ENCODE measurements at places on chromosomes 2 and 18.

- no peak for DNase-seq
These were observed 726 bp downstream of the C2orf69 start for GRCh38 chr2:199911877-199912161.

GRCh38 chr2:171490577-171490976 lies 31.7 kb upstream of the CYBRD1 start:
- no peak for DNase-seq

- DNase-seq = no peak
These were observed 70.0 kb downstream of the ATP9B start for GRCh38 chr18:79139206-79139605.

DNA sequence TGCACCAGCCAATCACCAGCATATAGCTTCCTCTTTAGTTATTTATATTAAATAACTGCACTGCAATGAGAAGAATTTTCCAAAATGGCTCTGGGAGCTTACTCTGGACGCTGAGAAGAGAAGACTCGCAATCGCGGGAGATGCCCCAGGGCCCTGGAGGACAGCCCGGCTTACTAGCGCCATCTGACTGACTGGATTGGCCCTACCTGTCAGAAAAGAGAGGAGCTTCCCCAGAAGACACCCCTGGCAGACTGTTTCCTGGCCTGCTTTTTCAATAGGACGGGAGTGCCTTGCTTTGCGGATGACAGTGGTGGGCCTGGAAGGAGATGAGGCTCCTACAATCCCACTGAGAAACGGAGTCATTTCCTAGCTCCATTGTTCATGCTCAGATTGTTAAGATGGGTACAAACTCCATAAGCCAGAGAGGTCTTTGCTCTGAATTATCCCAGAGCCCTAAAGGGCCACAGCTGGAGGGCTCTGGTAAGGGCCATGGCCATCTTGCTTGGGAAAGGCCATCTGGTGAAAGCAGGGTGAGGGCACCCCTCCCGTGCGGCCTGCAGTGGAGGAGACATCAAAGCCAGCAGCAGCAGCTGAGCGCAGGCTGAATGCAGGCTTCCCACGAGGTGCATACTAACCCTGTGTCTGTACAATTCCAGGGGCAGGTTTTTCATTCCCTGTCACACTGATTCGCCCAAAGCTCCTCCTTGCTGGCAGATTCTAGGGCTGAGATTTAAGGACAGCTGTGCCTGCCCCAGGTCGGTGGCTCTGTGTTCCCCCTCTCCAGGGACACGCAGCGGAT lies 92.1 kb downstream of the GALR1 start:
- no peak for DNase-seq

DNA sequence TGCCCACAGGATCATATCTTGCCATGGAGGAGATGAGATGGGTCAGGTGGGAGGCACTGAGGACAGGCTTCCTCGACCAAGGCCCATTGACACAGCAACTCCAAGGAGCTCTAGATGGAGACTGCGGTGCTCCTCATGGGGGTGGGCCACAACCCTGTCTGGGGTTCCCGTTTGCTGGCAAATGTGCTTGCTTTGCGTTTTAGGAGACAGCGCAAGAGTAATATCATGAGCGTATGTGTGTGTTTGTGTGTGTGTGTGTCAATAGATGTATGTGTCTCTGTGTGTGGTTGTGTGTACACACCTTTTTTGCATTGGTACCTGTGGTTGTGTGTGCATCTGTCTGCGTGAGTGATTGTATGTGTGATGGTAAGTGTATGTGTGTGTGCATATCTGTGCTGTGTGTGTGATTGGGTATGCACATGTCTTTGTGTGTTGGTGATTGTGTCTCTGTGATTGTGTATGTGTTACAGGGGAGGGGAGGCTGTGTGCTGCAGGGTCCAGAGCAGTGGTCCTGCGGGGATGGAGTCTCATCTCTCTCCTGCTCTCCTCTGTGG lies 4.4 kb downstream of the FBLN7 start:
- no peak for DNase-seq

- no peak for DNase-seq
These were observed 2.7 kb downstream of the FAM228B start for GRCh38 chr2:24125956-24126355.

DNA sequence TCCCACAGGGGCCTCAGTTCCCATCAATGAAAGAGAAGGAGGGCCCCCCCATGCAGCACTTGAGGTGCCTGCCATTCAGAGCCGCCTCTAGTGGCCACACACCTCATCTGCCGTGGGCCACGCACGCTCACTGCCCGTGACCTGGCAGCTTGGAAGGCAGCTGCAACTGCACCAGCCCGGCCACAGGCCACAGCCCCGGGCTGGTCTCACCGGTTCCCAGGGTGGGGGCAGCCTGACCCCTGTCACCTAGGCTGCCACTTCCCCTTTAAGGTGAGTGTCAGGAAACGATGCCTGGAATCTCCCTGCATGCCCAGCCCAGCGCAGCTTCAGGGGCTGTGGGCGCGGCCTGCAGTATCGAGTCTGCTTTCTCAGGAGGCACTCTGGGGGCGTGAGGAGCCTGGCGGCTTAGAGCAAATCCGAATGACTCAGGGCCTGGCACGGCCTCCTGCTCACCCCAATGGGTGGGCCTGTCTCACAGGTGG lies 2.6 kb downstream of the MAB21L4 start:
- DNase-seq = no peak

GRCh38 chr2:240467659-240468302 lies 32.3 kb downstream of the GPC1 start:
- DNase-seq = no peak

GRCh38 chr2:74691929-74692328 lies 37.9 kb downstream of the SEMA4F start:
- no peak for DNase-seq

DNA sequence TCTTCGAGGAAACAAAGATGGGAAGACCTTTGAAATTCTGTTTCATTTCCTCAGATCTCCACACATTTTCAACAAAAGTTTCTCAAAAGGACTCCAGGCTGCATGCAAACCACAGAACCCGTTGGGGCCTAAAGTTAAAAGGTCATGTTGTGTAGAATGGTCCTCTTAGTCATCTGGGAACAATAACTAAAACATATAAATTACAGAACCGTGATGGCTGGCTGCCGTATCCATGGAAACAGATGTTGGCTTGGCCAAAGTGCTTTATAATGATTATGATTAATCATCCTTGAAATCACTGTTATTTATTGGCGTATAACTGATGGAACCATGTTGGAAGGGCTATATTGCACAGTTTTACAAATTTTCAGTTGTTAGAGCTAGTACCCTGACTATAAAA lies 182.8 kb upstream of the CRIM1 start:
- no peak for DNase-seq

- DNase-seq = no peak
These were observed 129.5 kb upstream of the PELI1 start for GRCh38 chr2:64273524-64274398.

DNA sequence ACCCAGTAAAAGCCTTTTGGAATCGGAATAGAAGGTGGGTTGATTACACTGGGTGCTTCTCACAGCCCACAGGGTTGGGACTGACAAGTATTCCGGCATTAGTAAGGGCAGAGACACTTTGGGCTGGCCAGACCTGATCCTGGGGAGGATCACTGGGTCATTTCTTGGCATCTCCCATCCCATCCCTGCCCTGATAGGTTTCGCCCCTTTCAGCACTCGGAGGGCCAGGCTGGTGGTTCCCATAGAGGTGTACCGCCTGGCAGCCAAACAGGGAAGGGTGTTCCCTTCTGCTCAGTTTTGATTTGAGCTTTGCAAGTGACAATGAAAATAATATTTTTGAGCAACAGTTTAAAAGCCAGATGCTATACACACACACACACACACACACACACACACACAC lies 37.3 kb downstream of the CYP1B1 start:
- no peak for DNase-seq

DNA sequence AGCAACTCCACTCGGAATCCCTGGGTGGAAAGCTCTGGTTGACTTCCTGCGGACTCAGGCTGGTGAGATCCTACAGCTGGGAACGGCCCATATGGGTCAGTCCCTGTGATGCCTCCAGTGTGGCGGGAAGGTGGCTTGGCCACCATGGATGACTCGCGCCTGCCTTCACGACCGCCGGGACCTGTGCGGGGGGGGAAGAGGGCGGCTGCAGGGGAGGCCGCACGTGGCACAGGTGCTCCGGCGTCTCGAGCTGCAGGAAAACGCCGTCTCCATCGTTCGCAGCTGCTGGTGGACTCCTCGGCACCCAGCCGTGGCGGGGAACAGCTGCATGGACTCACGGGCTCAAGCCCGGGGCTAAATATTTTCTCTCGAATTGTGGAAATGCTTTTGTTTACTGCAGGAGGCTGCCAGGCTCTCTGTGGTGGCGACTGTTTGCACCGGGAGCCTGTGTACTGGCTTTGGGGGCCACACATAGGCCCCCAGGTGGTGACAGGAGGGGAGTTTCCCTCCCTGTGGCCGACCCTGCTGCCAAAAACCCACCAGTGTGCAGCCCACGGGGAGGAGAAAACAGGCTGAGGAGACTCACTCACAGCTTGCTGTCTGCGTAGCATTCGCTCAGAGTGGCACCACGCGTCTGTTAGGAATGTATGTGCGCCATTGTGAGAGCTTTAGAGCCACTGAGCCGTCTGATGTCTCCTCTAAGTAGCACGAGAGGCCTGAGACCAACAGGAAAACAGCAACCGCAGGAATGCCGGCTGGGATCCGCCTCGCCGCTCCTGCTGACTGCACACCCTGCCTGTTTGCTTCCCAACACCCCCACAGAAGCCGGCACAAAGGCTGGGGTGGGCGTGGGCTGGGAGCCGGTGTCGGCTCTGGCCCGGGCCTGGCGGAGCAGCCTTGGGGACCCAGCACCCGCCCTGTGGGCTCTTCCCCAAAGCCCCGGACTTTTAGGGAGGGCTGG lies 89.2 kb downstream of the NFATC1 start:
- DNase-seq = no peak

DNA sequence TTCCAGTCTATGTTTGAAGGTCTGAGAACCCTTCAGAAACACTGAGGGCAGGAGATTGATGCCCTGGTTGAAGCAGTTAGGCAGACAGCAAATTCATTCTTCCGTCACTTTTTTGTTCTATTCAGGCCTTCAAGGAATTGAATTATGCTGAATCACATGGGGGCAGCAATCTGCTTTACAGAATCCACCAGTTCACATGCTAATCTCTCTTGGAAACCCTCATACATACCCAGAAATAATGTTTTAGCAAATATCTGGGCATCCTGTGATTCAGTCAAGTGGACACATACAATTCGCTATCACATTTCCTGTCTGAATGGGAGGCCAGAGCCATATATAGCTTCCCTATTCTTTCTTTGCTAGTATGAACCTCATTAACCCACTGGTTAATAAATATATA lies 301.4 kb upstream of the CNTNAP5 start:
- no peak for DNase-seq

DNA sequence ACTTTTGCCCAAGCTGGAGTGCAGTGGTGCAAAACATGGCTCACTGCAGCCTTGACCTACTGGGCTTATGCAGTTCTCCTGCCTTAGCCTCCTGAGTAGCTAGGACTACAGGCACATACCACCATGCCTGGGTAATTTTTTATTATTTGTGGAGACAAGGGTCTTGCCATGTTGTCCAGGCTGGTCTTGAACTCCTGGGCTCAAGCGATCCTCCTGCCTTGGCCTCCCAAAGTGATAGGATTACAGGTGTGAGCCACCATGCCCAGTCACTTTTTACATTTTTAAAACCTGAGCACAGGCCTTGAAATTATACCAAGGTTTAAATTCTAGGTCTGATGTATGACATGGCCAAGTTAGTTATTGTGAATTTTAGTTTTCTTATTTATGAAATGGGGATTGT lies 18.2 kb downstream of the SMAD4 start:
- no peak for DNase-seq

GRCh38 chr2:44398243-44398897 lies 36.6 kb downstream of the CAMKMT start:
- DNase-seq = no peak

GRCh38 chr18:10913919-10914318 lies 235.4 kb downstream of the PIEZO2 start:
- no peak for DNase-seq

DNA sequence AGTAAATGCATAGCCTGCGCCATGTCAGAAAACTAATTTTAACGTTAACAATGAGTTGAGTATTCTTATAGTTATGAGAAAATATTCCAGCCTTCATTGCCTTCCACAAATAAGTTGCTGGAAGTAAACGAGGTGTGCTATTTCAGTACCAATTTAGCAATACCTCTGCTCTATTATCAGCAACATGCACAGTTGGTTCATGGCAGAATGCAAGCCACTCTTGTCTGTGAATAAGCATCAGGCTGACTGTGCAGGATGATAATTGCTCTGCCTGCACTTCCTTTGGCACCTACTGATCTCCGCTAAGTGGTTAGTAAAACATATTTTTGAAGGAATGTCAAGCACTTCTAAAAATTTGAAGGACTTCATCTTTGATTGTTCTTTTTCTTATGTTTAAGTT lies 261.9 kb upstream of the SIX3 start:
- DNase-seq = no peak

DNA sequence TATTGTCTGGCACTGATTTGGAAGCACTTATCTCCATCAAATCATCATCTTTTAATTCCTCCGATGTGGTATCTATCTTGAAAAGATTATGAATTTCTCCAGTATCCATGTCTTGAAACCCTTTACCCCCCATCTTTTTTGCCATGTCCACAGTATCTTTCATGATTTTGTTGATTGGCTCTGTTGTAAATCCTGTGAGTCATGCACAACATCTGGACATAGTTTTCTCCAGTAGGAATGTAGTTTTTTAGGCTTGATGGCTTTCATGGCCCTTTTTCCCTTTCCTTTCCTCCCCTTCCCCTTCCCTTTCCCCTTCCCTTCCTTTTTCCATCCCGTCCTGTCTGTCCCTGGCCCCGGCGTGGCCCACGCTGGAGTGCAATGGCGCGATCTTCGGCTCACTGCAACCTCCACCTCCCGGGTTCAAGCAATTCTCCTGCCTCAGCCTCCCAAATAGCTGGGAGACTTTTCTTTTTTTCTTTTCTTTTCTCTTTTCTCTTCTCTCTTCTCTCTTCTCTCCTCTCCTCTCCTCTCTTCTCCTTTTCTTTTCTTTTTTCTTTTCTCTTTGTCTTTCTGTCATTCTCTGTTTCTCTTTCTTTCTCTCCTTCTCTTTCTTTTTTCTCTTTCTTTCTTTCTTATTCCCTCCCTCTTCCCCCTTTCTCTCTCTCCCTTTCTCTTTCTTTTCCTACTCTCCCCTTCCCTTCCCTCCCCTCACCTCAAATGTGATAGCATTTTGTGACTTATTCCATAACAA lies 18.4 kb upstream of the ZNF638 start:
- DNase-seq = no peak

DNA sequence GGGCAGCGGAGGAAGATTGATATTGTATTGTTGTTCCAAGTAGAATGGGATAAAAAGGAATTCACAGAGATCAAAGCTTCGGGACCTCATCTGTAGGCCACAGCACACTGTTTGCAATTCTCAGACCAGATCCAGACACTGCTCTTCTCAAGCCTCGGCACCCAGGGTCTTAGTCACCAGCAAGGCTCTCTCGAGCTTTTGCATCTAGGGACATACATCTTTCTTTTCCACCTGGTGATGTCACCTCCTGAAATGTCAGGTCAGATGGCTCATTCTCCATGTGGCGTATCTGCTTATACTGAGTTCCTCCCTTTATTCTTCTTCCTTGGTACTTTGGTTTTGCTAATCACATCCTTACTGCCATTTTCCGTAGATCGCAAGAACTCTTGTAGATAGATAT lies 42.9 kb upstream of the SNTG2 start:
- no peak for DNase-seq
